Activated CD8-positive, alpha-beta T cell treated with anti-CD3 and anti-CD28 coated beads, Interleukin-2, amount 10 ng/mL, durations not matched to agents 7 days and 5 days (primary cell): ENCODE measurements at places on chromosomes 6 and 20. TPM values are rescaled to one million over a fixed set of nuclear protein-coding genes. Genes with fewer than 3 reads are reported as not detected.

PLN gene
- total RNA-seq: not detected

SYCP2 gene
- total RNA-seq: 6.5 TPM

ESR1 gene
- 0.47 TPM for total RNA-seq

TNF gene
- 53.4 TPM for total RNA-seq

GSTA2 gene
- total RNA-seq: not detected

AKIRIN2 gene
- total RNA-seq: 45.2 TPM

RIMS4 gene
- not detected for total RNA-seq

DNA sequence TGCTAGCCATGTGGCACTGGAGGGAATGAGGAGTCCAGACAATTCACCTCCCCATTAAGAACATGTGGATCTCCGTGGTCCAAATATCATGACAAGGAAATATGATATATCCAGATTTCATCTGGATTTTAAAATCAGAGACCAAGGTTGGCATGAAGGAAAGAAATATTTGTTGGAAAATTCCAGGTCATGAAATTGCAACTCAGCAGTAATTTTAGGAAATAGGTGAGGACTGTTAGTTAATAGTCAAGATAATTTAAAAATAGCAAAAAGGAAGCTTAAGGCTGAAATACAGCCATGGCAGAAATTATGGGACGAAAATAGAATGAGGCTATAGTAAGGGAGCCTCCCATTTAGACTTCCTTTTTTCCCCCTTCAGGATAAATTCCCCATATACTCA, 26.9 kb downstream of the DEFB114 start:
- no peaks in the 10 kb centered on the region for H3K4me1 ChIP-seq
- no peak overlapping the region for H3K4me3 ChIP-seq
- no peak for DNase-seq
- no peaks in the 10 kb centered on the region for H3K27me3 ChIP-seq

GRCh38 chr6:111871725-111872400, 1.4 kb downstream of the FYN start:
- peaks cover 33% of the 10 kb centered on the region for H3K36me3 ChIP-seq
- H3K27ac ChIP-seq: peak overlapping the region; percentile 95
- peak; percentile 54 for DNase-seq
- H3K4me3 ChIP-seq: peak overlapping the region; percentile 94
- H3K4me1 ChIP-seq: peaks cover 50% of the 10 kb centered on the region

GRCh38 chr6:118808793-118809638, 84.9 kb upstream of the ASF1A start:
- peak; percentile 54 for DNase-seq
- H3K27ac ChIP-seq: peak overlapping the region; percentile 92
- H3K36me3 ChIP-seq: peaks cover 43% of the 10 kb centered on the region
- H3K27me3 ChIP-seq: no peaks in the 10 kb centered on the region

DNA sequence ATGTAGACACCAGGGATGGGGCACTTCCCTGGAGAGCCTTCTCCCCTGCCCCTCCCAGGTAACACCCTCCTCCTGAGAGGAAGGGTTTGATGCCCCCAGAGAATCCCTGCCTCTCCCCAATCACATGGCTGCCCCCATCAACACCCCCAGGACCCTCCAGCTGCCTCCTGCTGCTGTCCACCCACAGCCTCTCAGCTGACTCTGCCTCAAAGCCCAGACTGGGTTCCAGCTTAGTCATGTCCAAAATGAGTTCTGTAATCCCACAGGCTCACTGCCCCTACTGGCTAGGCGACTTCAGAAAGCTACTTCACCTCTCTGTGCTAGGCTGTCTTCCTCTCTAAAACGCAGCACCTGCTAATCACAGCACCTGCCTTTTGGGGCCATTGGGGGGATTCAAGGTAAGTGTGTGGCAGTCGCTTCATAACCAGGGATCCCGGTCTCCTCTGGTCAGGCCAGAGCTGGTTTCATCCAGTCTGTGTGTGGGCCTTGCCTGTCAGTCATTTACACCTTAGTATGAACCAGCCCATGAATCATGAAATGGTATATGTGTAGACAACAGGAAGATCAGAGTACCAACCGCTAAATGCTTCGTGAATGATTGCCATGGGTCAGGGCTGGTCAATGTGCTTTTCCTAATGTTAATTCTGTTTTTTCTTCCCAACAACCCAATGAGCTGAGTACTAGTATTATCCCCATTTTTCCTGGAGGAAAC, 40.4 kb downstream of the TFEB start:
- H3K4me3 ChIP-seq: no peak overlapping the region
- no peak for DNase-seq
- no peak overlapping the region for H3K27ac ChIP-seq
- peaks cover 4% of the 10 kb centered on the region for H3K36me3 ChIP-seq
- H3K27me3 ChIP-seq: no peaks in the 10 kb centered on the region

- H3K27ac ChIP-seq: no peak overlapping the region
- DNase-seq: no peak
- no peak overlapping the region for H3K4me3 ChIP-seq
- peaks cover 11% of the 10 kb centered on the region for H3K4me1 ChIP-seq
Observed at GRCh38 chr6:146950351-146950835, 253.8 kb upstream of the STXBP5 start.

GRCh38 chr6:14025160-14025559, 92.4 kb upstream of the CD83 start:
- DNase-seq: no peak
- no peaks in the 10 kb centered on the region for H3K4me1 ChIP-seq
- no peaks in the 10 kb centered on the region for H3K36me3 ChIP-seq
- peaks cover 27% of the 10 kb centered on the region for H3K27me3 ChIP-seq
- no peak overlapping the region for H3K27ac ChIP-seq

DNA sequence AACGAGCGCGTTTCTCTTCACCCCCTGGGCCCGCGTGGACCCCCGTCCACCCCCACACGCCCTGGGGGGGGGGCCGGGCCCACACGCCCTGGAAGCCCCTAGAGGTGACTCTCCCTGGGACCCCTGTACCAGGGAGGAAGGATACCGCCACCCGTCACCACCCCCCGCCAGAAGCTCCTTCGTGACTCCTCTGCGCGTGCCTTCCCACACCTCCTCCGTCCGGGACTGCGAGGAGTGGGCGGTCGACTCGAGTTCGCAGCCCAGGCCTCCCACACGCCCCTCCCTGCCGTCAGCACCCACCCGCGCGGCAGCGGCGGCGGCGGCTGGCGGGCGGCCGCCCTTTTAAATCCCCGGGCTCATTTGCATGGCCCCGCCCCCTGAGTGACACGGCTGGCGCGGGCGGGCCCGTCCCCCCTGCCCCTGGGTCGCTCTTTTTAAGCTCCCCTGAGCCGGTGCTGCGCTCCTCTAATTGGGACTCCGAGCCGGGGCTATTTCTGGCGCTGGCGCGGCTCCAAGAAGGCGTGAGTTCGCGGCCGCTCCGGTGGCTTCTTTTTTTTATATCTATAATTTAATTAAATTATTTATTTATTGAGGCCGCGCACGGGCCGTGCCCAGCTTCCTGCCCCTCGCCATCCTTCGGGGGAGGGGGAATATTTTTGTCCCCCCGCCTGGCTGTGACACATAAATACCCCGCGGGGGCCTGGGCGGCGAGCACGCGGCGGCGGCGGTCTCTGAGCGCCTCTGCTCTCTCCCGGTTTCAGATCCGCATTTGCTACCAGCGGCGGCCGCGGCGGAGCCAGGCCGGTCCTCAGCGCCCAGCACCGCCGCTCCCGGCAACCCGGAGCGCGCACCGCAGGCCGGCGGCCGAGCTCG, at the start of gene HMGA1:
Gene HMGA1 (plus strand): TSS at position 431 of the 873 bp plus-strand sequence. CDS start 3,908 bp downstream, outside the sequence.
- H3K4me1 ChIP-seq: peaks cover 45% of the 10 kb centered on the region
- H3K27ac ChIP-seq: peak within 1 kb of the TSS; percentile 95
- peak; percentile 93 for DNase-seq

- H3K4me1 ChIP-seq: no peaks in the 10 kb centered on the region
- DNase-seq: no peak
- no peaks in the 10 kb centered on the region for H3K27me3 ChIP-seq
- H3K27ac ChIP-seq: no peak overlapping the region
- H3K4me3 ChIP-seq: no peak overlapping the region
Observed at GRCh38 chr6:84696166-84696565, 68.2 kb downstream of the TBX18 start.

GRCh38 chr6:36592221-36592655, 1.9 kb upstream of the SRSF3 start:
- H3K27ac ChIP-seq: peak overlapping the region; percentile 85
- H3K27me3 ChIP-seq: no peaks in the 10 kb centered on the region
- peak overlapping the region; percentile 71 for H3K4me3 ChIP-seq

GRCh38 chr20:1423625-1424106, 30.8 kb upstream of the FKBP1A start:
- H3K4me3 ChIP-seq: no peak overlapping the region
- H3K27ac ChIP-seq: no peak overlapping the region
- peak; percentile 36 for DNase-seq
- peaks cover 21% of the 10 kb centered on the region for H3K27me3 ChIP-seq
- peaks cover 24% of the 10 kb centered on the region for H3K4me1 ChIP-seq

- H3K27ac ChIP-seq: no peak overlapping the region
- no peaks in the 10 kb centered on the region for H3K27me3 ChIP-seq
- no peak overlapping the region for H3K4me3 ChIP-seq
- DNase-seq: no peak
Observed at GRCh38 chr20:35866418-35867202, 87.7 kb downstream of the SCAND1 start.

GRCh38 chr20:14489544-14489943, 152.1 kb upstream of the FLRT3 start:
- no peaks in the 10 kb centered on the region for H3K4me1 ChIP-seq
- no peak overlapping the region for H3K27ac ChIP-seq
- no peak overlapping the region for H3K4me3 ChIP-seq
- no peaks in the 10 kb centered on the region for H3K36me3 ChIP-seq
- DNase-seq: no peak

DNA sequence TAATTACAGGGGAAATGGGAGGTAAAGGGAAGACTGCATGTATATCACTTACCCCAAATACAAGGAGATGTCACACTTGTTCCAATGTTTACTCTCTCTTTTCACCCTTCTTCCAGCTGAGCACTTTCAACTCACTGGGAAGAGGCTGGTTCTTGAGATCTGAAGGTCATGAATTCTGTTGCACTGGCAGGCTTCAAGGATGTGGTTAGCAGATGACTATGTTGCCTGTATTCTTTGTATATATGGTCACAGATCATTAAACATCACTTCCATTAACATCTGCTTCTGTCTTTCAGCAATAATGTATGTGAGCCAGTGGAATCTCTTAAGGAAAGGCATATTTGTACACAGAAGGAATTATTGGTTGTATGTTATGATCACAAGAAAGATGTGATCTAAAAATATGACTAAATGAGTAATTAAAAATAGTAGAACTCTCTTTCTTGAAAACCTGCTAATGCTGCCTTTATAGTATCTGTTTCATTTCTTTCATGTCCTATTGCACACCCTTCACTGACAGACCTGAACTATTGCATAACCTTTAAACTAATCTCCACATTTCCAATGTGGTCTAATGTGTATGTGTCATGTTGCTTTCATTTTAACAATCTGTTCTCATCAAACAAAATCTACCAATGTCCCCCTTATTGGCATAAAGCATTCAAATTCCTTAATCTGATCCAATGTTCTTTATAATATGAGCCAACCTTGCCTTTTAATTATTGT, 131.4 kb upstream of the EPHA7 start:
- H3K4me1 ChIP-seq: no peaks in the 10 kb centered on the region
- no peak overlapping the region for H3K27ac ChIP-seq
- no peaks in the 10 kb centered on the region for H3K27me3 ChIP-seq
- no peak overlapping the region for H3K4me3 ChIP-seq
- no peaks in the 10 kb centered on the region for H3K36me3 ChIP-seq
